ENCODE measurements at places on chromosomes 3 and 15. TPM values are rescaled to one million over a fixed set of nuclear protein-coding genes. Genes with fewer than 3 reads are reported as not detected.

GRCh38 chr15:94677202-94677790 is 445.9 kb downstream of the MCTP2 start:
- DNase-seq: no peak

GRCh38 chr3:24521420-24522145 is 26.9 kb upstream of the THRB start:
- no peak for DNase-seq

GRCh38 chr15:35320158-35320780 is 225.7 kb downstream of the DPH6 start:
- no peak for DNase-seq

GRCh38 chr3:66618066-66618465 is 117.2 kb upstream of the LRIG1 start:
- no peak for DNase-seq

GRCh38 chr3:99505646-99506269 is 132.6 kb upstream of the COL8A1 start:
- DNase-seq: no peak

Gene RETNLB
- polyA plus RNA-seq: not detected

Gene CHRFAM7A
- polyA plus RNA-seq: 1.6 TPM

Gene ASB14
- 0.58 TPM for polyA plus RNA-seq

Gene FBXL2
- 29.2 TPM for polyA plus RNA-seq

Gene TF
- 4.3 TPM for polyA plus RNA-seq

Gene TOP2B
- polyA plus RNA-seq: 359 TPM

Gene DPPA4
- polyA plus RNA-seq: 5.2 TPM

All from right renal cortex interstitium (tissue), 3 donors.